ENCODE measurements at places on chromosomes 2 and 18.

- no peak for DNase-seq
Observed at GRCh38 chr2:51085420-51086068, 53.6 kb upstream of the NRXN1 start.

GRCh38 chr18:56066524-56067213 lies 478.7 kb upstream of the TCF4 start:
- DNase-seq = no peak

- DNase-seq = no peak
Observed at GRCh38 chr2:240878341-240878936, 9.8 kb downstream of the AGXT start.

DNA sequence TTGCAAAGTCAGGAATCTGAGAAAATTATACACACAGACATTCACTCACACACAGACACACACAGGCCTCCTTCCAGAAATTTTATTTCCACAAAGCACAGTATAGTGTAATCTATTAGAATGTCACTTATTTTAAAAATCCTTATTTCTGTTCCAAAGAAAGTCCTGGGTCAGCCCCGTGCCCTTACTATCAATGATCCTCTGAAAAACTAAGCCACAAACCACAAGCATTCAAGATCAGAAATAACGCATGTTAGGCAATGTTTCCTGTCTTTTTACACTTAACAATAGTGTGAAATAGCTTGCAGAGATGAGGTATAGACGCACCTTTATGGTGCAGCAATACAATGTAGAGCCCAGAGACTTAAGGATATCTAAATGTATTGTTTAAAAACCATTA lies 25.8 kb downstream of the TBC1D8 start:
- DNase-seq = no peak

- no peak for DNase-seq
Observed at GRCh38 chr2:121336528-121337294, 51.7 kb upstream of the TFCP2L1 start.

DNA sequence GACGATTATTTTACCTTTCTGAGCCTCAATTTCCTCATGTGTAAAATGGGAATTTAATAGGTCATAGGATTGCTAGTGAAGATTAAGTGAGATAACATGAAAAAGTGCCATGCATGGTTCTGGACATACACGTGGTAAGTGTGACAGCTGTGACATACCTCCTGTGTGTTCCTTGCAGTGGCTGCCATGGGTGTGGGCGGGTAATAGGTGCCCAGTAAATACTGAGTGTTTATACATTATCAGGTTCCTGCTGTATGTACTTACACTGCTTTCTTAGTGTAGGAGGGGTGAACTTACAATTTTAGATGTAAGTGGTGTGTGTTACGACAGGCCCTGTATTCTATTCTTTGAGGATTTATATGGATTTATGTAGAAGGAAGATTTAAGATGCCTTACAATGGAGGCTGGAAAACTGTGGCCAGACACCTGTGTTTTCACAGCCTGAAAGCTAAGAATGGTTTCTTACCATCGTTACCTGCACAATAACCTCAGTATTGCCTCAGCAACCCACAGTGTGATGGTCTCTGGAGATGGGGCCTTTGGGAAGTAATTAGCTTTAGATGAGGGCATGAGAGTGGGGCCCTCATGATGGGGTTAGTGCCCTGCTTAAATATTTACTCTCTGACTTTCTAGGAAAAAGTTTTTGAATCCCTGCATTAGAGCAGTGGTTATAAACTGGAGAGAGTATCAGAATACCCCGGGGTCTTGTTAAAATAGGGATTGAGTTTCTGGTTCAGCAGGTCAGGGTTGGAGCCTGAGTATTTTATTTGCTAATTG lies 78.1 kb downstream of the ASAP2 start:
- DNase-seq = no peak

Data from stimulated activated CD4-positive, alpha-beta T cell treated with anti-CD3 and anti-CD28 coated beads, Interleukin-15, amount 100 ng/mL, for 48 hours (primary cell).